ENCODE measurements at places on chromosomes 3 and 15.

DNA sequence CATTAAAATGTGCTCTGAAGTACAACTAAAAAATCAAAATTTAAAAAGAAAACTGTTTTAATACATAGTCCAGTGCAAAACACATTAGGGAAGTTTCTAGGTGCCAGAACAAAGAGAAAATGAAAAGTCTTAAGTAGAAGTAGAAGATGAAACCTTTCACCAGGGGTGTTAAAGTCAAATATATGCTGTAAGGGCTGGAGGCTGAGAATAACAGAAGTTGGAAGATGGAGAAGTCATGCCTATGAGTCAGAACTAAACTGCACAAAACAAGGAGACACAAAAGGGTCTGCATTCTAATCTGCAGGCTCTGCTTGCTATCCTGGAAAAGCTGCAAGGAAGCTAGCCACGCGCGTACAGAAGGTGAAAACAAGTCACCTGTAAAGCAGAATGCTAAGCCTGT lies 48.7 kb upstream of the CPB1 start:
- no peak for DNase-seq

GRCh38 chr3:187139126-187139894 lies at the start of gene RPL39L:
RPL39L (minus strand) TSS chr3:187139496; CDS start chr3:187121300, 18,196 bp downstream.
- DNase-seq, result peak; percentile 91

DNA sequence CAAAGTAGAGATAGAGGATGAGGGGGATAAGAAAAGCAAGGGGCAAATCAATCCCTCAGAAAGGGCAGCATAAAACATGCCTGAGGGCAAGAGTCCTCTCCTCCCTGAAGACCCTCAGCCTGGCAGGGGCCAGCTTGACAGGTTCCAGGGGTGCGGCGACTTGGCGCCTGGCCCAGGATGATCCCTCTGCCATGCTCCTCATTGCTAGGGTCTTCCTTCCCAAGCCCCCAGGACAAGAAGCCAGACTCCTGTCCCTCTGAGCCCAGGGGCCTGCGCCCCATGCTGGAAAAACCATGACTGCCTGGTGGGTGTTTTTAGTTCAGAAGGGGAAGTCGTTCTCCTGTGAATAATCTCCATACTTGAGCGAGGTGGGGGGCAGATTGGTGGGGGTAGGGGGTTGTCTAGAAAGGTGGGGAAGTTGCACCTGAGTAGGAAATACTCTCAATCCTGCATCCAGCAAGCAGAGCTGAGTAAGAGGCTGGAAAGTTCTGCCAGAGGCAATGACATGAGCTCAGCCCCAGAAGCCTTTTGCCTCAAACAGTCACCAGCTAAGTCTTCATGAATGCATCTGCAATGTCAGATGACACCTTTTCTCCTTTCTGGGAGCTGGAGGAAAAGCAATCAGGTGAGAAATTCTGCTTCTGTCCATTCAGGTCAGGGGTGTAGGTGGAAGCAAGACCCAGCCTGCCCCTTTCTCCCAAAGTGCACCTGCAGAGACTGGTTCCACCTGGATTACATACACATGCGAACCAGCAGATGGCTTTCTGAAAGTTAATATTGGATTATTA lies 18.3 kb downstream of the SLC12A8 start:
- no peak for DNase-seq

GRCh38 chr3:38028621-38029361 lies 651 bp downstream of the PLCD1 start:
- no peak for DNase-seq

DNA sequence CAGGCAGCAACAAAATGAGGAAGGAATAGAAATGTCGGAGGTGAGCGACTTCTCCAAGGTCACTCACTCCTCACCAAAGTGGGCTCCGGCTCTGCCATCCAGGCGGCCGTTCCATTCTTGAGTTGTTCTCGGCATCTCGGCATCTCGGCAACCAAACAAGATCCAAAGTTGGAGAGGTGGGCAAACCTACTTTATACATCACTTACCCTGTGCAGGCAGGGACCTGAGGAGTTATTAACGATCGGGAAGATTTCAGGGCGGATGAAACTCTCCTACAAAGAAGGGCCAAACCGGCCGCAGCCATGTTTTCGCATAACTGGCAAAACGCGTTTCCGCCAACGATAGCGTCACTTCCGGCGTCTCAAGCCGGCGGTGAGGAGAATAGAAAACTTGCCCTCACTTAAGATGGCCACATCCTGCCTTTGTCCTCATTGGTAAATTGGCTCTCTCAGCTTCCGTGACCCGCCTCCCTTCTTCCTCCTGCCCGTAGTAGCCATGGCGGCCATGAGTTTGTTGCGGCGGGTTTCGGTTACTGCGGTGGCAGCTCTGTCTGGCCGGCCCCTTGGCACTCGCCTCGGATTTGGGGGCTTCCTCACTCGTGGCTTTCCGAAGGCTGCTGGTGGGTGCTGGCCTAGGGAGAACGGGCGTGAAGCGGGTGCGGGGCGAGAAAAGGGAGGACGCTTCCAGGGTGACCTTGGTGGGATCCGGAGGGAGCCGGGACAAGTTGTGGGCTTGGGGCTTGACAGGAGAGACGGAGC lies at the start of the genes MRPL47 and NDUFB5:
MRPL47 (minus strand) TSS at position 318 of the 758 bp plus-strand sequence; CDS start at position 304, 14 bp downstream.
NDUFB5 (plus strand) TSS at position 474 of the 758 bp plus-strand sequence; CDS start at position 496, 22 bp downstream.
- peak; percentile 79 for DNase-seq

DNA sequence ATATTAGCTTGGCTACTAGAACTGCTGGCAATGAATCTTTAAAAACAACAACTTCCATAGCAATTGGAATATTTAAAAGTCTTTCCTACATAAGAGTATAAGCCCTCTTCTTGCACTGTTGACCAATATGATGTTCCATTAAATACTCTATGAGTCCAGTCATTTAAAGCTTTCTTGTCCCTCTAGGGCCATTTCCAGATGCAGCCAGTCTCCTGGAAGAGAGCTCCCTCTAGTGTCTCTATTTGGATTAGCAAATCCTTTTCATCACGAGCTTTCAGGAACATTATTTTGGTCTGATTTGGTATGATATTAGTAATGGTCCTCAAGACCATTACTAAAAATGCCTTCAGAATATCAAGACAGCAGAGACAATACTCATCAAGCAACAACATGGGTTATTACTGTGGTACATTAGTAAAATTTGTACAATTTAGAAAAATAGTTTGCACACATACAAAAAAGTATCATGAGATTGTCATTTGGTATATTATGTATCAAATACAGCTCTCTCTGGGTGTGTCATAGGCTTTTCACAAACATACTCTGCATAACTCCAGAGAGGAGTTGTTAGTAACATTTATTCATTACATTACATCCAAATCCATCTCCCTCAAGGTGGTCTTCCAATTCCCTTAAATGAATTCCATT lies 101.3 kb downstream of the DPH6 start:
- no peak for DNase-seq

DNA sequence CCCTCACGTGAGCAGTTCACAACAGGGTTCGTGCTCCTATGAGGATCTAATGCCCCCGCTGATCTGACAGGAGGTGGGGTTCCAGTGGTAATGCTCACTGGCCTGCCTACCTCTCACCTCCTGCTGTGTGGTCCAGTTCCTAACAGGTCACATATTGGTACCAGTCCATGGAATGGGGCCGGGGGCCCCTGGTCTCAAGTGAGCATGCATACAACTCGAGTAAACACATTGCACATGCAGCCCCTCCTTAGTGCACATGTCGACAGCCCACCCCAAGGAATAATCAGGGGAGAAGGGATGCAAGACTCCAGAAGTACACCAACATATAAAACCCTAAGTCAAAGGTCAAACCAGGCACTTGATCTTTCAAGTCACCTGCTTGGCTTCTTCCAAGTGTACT lies 127.0 kb downstream of the TP63 start:
- no peak for DNase-seq

GRCh38 chr15:34055868-34056595 lies 17.0 kb upstream of the AVEN start:
- no peak for DNase-seq

- no peak for DNase-seq
These were observed 15.0 kb downstream of the CEP152 start for GRCh38 chr15:48795901-48796300.

DNA sequence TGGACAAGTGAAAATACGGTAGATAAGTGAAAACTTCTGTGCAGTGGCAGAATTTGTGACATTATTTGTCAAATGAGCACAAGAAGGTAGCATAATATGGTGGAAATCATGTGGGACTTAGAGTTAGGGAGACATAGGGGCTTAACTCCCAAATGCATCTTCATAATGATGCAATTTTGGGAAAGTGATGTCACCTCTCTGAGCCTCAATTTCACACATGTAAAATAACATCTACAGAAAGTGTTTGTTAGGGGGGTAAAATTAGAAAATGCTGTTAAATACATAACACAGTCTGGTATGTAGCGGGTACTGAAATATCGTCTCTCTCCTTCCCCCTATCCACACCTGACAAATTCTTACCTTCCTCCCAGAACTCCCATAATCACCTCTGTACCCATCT lies 52.9 kb upstream of the CAPN7 start:
- DNase-seq, result no peak

DNA sequence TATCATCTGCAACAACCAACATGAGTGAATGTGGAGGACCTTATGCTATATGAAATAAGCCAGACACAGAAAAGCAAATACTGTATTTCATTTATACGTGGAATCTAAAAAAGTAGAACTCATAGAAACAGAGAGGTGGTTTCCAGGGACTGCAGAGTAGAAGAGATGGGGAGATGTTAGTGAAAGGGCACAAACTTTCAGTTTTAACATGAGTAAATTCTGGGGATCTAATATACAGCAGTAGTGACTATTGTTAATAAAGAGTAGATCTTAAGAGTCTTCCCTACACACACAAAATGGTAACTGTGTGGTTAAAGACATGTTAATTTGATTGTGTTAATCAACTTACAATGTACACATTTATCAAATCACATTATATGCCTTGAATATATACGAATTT lies 20.9 kb upstream of the MELTF start:
- DNase-seq, result no peak

GRCh38 chr15:39075311-39075710 lies 505.6 kb upstream of the THBS1 start:
- no peak for DNase-seq

DNA sequence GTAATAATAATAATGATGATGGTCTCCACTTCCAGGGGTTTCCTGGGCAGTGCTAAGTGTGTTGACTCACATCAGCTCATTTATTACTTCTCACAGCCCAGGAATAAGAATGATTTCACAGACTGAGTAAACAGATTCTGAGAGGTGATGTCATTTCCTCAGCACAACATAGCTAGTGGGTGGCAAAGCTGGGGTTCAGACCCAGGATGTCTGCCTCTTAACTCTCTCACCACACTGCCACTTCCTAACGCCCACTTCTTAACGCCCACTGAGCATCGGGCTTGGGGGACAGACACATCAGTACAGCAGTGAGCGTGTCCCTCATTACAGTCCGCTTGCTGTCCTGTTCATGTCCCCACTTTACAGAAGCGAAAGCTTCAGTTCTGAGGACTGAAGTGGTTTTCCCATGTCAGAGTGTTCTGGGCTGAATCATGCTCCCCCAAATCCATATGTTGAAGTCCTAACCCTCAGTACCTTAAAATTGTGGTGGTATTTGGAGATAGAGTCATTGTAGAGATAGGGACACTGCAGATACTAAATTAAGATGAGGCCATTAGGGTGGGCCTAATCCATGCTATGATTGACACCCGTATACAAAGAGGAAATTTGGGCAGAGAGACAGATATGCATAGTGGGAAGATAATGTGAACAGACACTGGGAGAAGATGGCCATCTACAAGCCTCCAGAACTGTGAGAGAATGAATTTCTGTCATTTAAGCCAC lies 68.0 kb downstream of the ATP2B2 start:
- peak; percentile 63 for DNase-seq

- no peak for DNase-seq
These were observed 5.2 kb downstream of the SETD5 start for GRCh38 chr3:9402410-9403228.

DNA sequence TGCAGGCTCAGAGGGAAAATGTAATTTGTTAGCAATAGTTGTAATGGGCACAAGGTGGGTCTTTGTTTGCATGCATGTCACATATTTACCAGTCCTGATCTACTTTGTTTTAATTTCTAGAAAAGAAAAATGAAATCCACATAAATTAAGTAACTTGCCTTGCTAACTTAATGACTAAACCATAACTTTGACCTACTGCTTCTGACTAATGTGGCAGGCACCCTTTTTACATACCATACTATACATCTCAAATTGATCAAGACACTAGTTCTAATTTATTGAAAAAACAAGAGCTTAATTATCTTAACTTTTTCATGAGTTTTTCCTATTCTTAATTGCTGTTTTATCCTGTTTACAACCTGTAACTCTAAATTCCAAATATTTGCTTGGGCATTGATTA lies 93.2 kb downstream of the ATP11B start:
- no peak for DNase-seq

DNA sequence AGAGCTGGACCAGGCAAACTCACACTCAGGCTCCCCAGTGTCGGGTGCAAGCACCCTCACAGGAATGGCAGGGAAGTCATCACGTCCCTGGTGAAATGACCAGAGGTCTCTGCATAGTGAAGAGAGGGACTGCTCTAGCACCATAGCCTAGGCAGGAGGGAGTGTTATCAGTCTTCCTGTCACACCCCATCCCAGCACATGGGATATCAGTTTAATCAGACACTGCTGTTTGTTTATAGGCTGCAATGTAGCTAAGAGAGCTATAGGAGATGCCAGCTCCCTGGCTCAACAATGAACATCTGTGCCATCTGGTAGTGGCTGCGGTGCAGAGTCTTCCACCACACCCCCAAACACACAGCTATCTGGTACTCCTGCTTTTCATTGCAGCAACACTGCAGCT lies 776.6 kb downstream of the ZNF385D start:
- no peak for DNase-seq

- no peak for DNase-seq
These were observed 54.5 kb downstream of the TM4SF18 start for GRCh38 chr3:149278911-149279310.

DNA sequence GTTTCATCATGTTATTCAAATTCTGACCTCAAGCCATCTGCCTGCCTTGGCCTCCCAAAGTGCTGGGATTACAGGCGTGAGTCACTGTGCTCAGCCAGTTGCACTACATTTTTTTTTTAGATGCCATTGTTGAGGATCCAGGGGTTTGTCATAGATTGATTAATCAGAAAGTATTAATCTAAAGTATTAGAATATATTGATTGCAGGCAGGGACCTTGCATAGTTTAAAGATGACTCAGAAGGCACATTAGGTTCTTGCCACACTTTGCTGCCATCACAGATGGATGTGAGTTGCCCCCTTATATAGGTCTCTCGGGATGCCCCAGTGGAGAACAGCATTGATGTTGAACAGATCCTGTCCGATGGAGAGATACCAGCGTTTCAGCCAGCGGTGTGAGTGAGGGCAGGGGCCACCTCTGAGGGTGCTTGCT lies 41.1 kb downstream of the IGF1R start:
- DNase-seq, result no peak

- no peak for DNase-seq
These were observed 11.8 kb upstream of the PIAS1 start for GRCh38 chr15:68042156-68042854.

GRCh38 chr3:97265237-97266005 lies 451.0 kb downstream of the EPHA6 start:
- no peak for DNase-seq

Measured in stimulated activated CD4-positive, alpha-beta T cell treated with anti-CD3 and anti-CD28 coated beads, Interleukin-1b, Interleukin-23, amount 100 ng/mL, for 4 hours (primary cell).